ENCODE measurements at places on chromosomes 5 and 9.

GRCh38 chr5:96649681-96650540, 12.3 kb upstream of the CAST start:
- DNase-seq, result no peak

DNA sequence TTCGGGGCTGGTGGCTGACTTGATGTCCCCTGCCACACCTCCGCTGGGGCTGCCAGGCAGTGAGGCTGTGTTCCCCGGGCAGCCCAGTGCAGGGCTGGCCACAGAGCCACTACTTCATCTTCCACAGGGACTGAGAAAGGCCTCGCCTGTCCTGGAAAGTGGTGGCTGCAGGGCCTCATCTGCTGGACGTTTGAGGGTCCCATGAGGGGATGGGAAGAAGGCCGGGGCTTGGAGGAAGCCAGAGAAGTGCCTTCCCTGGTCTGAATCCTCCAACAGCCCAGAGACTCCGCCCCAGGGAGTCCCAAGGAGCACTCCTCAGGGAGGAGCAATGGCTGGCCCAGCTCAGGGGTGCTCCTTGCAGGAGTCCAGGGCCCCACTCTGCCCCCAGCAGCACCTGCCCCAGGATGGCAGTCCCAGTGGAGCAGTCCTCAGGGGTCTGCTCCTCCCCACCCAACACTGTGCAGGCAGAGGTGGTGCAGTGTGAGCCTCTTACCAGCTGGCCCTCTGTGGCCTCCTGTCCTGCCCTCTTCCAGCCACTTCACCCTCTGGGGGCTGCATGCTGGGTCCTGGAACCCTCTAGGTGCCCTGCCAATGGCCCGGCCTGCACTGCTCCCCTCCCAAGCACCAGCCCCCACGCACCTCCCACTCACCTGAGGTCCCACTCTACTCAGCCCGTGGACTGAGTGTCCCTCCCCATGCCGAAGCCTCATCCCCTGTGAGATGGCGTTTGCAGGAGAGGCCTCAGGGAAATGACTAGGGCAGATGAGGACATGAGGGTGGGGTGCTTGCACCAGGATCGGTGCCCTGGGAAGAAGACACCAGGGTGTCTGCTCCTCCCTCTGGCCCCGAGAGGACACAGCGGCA, 47.3 kb upstream of the COL5A1 start:
- no peak for DNase-seq

GRCh38 chr5:78696637-78697036, 48.1 kb upstream of the LHFPL2 start:
- no peak for DNase-seq

- DNase-seq, result no peak
Measured at GRCh38 chr9:73074176-73074708, 77.4 kb upstream of the ANXA1 start.

DNA sequence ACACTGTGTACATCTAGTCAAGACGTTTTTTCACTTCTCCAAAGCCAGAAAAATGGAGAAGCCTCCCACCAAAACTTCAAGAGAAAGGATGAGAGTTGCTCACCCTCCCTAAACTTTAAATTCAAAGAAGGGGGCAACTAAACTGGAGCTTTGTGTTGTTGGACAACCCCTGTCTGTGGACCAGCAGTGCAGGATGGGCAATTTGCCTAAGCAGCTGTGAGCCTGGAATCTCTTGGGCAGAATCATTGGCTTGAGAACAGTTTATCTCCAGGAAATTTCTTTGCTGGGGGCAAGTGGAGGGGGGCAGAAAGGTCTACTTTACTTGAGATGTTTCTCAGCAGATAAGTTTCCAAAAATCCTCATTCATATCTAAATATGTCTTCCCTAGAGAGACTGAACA, 151.8 kb downstream of the MUSK start:
- no peak for DNase-seq

- DNase-seq, result no peak
Measured at GRCh38 chr5:154782326-154782725, 27.1 kb downstream of the LARP1 start.

- DNase-seq, result no peak
Measured at GRCh38 chr9:25936031-25936430, 257.8 kb upstream of the TUSC1 start.

DNA sequence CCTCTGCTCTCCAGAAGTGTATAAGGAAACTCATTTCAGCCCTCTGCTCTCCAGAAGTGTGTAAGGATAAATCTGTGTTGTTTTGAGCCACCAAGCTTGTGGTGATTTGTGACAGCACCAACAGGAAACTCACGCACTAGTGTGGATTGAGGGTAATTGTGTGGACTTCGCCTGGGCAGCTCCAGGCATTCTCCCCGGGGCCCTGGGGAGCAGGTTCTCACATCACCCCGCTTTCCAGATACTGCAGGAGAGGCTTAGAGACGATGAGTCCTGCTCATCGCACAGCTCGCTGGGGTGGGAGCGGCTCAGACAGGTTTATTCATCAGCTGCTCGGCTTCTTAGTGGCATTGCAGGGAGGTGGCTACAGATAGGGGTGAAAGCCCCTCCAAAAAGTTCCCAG, 38.4 kb upstream of the RNF130 start:
- DNase-seq, result no peak

DNA sequence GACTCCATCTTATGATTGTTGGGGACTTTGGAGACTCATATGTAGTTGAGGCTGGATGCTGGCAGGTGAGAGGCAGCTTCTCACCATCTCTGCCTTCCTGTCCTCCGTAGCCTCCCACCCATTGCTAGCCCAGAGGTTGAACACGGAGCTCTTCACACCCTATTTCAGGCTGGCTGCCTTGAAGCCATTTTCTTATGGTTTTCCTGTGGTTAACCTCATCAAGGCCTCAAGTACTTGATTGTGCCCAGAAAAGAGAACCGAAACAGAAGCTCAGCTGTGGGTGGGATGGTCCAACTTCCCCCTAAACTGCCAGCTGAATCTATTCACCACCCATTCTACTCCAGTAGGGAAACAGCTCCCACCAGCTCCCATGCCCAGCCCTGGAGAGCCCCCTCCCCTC, 102.9 kb downstream of the LIFR start:
- no peak for DNase-seq

GRCh38 chr9:99356512-99356971, 134.5 kb downstream of the SEC61B start:
- DNase-seq, result no peak

DNA sequence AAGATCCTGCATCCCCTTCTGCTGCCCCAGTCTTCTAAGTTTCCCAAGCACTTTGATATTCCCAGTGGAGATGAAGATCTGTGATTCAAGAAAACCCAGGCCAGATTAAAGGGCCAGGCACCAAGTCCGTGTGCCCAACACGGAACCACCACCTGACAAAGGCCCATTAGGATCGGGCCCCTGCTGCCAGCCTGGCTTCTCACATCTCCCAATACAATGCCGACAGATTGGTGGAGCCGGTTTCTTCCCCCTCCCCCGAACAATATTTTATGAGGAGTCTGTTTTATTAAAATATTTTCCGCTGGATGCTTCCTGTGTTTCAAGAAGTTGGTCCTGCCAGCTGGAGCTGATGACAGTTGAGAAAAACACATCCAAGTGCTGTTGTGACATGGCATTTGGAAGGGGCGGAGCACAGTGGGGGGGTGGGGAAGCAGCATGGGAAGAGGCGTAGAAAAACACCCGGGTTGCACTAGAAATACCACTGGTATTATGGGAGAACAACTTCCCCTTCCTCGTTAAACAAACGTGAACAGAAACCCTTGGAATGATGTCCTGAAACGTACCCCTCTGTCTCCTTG, 45.0 kb downstream of the CRB2 start:
- DNase-seq, result no peak

DNA sequence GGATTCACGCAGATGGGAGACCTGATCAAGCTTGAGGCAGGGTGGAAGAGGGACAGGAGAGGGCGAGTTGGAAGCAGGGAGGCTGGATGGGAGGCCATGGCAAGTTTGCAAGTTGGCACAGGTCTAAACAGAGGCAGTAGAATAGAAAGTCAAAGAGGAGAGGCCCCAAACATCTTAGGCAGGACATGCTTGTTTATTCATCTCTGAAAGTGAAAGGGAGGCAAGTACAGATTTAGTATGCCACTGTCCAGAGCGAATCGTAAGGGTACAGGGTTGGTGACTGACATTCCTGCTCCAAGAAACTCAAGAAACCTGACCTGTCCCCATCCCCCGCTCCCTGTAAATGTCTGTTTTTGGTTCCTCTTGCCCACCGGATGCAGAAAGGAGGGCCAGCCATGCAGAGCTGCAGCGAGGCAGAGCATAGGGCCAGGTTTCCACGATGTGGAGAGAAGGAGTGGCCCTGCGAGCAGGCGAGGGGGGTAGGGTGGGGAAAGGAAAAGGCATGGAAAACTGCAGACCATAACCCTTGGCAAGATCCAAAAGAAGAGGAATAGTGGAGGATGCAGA, 96.2 kb upstream of the BOD1 start:
- no peak for DNase-seq

GRCh38 chr5:42583322-42583721, 160.1 kb downstream of the GHR start:
- DNase-seq, result peak; percentile 71

DNA sequence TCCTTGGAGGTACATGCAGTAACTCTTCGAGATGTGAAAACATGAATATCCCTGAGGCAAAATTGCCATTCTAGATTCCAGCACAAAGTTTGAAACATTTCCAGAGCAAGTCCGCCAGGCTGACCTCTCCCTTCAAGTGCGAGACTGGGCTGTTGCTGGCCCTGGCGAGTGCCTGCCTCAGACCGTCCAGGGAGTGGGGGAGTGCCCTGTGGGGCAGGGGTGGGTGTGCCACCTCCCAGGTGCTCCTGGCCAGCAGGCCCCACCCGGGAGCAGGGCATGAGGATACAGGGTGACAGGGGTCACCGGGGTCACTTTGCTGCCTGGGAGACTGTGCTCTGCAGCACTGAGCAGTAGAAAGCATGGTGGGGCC, 199.9 kb downstream of the AOPEP start:
- no peak for DNase-seq

- DNase-seq, result no peak
Measured at GRCh38 chr5:149762958-149763630, 33.0 kb downstream of the PPARGC1B start.

GRCh38 chr5:140632366-140633020, 482 bp downstream of the CD14 start:
- no peak for DNase-seq

DNA sequence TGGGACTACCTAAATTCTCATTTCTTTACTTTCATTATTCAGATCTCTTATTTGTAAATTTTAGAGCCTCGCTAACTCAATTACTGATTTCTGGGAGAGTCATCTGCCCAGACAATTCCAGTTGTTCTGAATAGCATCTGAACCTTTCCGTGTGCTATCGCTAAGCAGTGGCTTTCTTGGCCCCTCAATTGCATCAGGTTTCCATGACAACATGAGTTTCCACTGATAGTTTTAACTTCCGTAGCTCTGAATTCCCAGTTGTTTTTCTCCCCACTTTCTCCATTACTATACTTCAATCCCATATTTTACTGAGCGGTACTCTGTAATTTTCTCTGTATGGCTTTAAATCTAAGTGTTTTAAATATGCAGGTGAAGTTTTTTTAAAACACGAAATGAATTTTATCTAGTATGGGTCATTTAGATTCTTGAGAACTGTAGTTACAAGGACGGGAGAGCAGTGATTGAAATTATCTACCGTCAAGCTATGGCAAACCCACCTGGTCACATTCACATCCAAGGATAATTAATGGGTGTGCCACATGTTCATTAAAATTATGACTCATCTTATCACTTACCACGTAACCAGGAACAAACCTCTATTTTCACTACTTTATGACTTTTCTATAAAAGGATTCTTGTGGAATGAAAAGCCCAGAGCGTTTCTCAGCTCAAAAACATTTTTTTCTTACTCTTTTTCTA, 223.5 kb upstream of the PCSK5 start:
- no peak for DNase-seq

DNA sequence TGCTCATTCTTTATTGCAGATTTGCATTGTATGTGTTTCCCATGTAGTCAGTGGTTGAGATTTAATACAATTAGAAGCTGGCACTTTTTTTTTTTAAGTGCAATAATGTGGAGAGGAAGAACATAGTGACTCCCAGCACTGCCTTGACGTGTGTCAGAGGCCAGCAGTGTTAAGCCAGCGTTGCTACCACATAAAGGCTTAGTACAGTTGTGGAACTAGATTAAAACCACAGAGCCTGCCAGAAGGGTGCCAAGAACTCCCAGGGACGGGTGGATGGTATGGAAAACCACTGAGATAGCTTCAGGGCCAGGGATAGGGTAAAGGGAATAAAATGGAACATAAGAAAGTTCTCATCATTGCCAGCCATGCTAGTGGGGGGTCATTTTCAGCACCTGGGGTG, 142.9 kb downstream of the TRIO start:
- DNase-seq, result no peak

DNA sequence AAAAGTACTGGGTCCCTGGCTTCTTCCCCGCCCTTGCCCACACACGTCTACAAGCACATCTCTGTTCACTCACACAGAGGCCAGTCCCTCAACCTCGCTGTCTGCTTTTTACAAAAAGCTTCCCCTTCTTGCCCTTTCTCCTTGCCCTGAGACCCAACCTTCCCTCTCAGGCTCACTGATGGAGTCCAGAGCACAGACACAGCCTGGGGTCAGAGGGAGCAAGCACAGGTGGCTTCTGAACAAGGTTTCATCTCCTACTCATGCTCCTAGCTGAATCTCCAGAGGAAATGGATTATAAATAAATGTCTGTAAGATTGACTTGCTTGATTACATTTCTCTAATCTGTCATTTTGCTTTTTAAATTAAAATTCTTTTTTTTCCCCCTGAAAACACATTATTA, 101.8 kb downstream of the ICE1 start:
- DNase-seq, result no peak

GRCh38 chr9:71663931-71664459, 104.3 kb downstream of the CEMIP2 start:
- no peak for DNase-seq

- DNase-seq, result peak; percentile 69
Measured at GRCh38 chr9:29806937-29807618, 2233.8 kb upstream of the C9orf72 start.

DNA sequence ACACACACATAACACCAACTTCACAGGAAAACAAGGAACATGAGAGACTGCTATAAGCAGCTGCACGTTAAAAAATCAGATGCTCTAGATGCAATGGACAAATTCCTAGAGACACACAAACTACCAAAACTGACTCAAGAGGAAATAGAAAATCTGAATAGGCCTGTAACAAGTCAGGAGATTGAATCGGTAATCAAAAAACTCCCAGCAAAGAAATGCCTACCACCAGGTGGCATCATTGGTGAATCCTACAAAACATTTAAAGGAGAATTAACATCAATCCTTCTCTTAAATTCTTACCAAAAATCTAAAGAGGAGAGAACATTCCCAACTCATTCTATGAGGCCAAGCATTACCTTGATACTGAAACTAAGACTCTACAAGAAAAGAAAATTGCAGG, 54.9 kb downstream of the NDST1 start:
- DNase-seq, result peak; percentile 64

- DNase-seq, result no peak
Measured at GRCh38 chr5:131747180-131748105, 49.4 kb downstream of the FNIP1 start.

GRCh38 chr5:166354332-166354731, 1937.1 kb upstream of the WWC1 start:
- DNase-seq, result peak; percentile 7

- DNase-seq, result no peak
Measured at GRCh38 chr5:66875315-66875714, 279.1 kb downstream of the MAST4 start.

GRCh38 chr5:161925960-161926359, 78.0 kb downstream of the GABRA1 start:
- no peak for DNase-seq
